ENCODE measurements at places on chromosomes 2 and 18. TPM values are rescaled to one million over a fixed set of nuclear protein-coding genes. Genes with fewer than 3 reads are reported as not detected.

DNA sequence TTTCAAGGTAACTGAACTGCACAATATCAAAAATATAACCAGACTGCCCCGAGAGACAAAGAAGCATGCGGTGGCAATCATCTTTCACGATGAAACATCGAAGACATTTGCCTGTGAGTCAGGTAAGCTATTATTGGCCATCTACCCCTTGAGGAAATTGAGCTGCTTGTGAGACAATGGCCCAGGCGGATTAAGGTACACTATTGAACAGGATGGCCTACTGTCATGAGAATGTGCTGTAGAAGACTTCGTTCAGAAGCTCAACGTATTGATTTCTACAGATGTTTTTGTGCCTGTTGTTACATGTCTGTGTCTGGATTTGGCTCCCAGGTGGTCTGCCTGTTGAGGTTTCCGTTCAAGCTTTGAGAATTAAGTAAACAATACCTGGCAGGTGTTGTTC is 198.7 kb downstream of the DOK6 start:
- no peak for DNase-seq

GRCh38 chr18:48947560-48947959 is 3.2 kb downstream of the SMAD7 start:
- DNase-seq = no peak

- DNase-seq = no peak
Measured at GRCh38 chr18:76842837-76843530, 20.6 kb downstream of the ZNF236 start.

- no peak for DNase-seq
Measured at GRCh38 chr2:179556425-179556824, 291.8 kb upstream of the SESTD1 start.

- DNase-seq = no peak
Measured at GRCh38 chr2:180910831-180911665, 69.4 kb upstream of the UBE2E3 start.

DNA sequence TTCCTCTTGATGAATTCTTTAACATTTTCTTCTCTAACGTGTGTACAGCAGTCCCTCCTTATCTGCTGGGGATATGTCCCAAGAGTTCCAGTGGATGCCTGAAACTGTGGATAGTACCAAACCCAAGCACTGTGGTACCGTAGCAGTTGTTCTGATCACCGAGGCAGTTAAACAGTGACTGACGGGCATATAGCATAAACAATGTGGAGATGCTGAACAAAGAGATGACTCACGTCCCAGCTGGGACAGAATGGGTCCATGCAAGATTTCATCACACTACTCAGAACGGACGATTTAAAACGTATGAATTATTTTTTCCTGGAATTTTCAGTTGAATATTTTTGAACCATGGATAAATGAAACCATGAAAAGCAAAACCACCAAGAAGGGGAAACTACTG is 54.5 kb upstream of the SPAG16 start:
- no peak for DNase-seq

GRCh38 chr2:62455957-62456692 is 49.9 kb downstream of the TMEM17 start:
- no peak for DNase-seq

DNA sequence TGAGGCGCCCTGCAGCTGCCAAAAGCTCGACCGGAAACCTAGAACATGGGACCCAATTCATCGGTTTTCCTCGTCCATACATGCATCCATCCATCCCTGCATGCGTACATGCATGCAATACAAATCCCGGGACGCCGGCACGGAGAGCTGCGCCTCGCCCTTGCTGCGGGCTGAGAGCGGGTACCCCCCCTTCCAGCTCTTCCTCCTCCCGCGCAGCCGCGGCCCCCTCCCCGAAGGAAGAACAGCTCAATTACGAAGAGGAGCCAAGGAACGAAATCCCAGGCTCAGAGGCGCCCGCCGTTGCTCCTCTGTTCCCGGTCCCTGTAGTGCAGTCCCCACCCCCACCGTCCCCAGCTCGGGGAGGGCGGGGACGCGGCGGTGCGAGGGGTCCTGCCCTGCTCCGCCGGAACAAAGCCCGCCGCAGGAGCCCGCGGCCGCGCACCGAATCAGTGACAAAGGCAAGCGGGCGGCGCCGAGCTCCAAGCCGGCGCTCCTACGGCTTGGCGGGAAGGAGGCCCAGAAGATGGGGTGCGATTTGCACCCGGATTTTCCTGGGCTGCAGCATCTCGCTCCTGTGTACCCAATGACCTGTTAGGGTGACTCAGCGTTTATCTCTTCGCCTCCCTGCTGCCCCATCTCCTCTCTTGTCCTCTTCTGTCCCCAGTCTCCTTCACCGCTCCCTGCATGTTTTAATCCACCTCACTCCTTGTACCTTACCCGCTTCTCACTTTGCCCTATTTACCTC is 8.9 kb upstream of the POU3F3 start:
- DNase-seq = no peak

ATG4B gene
- 73.5 TPM for total RNA-seq

ITGA4 gene
- 5.7 TPM for total RNA-seq

RNU2-63P gene
- 4.7 TPM for total RNA-seq
